Hematopoietic multipotent progenitor cell treated with erythropoietin and hydrocortisone succinate and interleukin-3 and kit ligand, for 15 days (in vitro differentiated cells): ENCODE measurements at places on chromosomes 16 and 17.

DNA sequence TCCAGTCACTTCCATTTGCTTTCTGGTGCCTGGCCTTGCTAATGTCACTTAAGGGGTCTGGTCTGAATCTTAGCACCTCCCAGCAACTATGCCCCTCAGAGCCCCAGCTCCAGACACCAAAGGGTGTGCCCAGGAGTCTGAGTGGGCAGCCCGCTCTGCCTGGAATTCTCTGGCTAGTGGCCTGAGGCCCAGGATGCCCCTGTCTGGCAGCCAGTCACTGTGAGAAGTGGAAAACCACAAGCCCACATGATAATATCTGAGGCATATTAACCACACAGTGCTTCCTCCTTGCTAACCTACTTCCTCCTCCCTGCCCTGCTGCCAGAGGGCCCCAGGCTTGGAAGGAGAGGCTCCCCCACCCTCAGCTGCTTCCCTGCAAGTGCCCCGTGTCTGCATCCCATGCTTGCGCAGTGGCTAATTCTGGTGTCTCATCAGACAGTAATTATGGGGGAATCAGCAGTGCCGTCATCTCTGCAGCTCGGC lies 14.0 kb downstream of the SRCIN1 start:
- no peak for DNase-seq

- DNase-seq = no peak
These were observed 88.3 kb downstream of the PRKCB start for GRCh38 chr16:23924128-23924527.

DNA sequence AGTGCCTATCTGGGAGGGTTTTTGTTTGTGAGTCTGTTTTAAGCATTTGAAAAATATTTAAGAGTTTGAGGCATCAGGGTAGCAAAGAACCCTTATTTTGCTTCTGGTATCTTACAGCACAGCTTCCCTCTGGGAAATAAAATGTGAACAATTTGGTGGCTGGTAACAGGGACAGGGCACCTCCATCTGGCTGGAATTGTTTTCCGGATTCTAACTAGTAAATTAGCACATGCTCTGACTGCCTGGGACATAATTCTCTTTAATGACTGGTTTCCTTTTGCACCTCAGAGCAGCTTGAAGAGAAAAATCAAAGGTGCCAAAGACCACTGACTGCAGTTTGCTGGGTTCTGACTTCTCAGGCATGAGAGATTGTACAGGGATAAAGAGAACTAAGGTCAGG lies 469.1 kb downstream of the GRIN2A start:
- no peak for DNase-seq

GRCh38 chr17:12127177-12127576 lies 106.5 kb downstream of the MAP2K4 start:
- DNase-seq = no peak

GRCh38 chr17:27919079-27919478 lies 25.9 kb upstream of the LYRM9 start:
- DNase-seq = no peak

- no peak for DNase-seq
These were observed 764 bp upstream of the SMURF2 start for GRCh38 chr17:64662774-64663367.

- no peak for DNase-seq
These were observed 1.3 kb upstream of the ZACN start for GRCh38 chr17:76077584-76078110.

- DNase-seq = no peak
These were observed 6.8 kb upstream of the SULT1A1 start for GRCh38 chr16:28616636-28617035.

DNA sequence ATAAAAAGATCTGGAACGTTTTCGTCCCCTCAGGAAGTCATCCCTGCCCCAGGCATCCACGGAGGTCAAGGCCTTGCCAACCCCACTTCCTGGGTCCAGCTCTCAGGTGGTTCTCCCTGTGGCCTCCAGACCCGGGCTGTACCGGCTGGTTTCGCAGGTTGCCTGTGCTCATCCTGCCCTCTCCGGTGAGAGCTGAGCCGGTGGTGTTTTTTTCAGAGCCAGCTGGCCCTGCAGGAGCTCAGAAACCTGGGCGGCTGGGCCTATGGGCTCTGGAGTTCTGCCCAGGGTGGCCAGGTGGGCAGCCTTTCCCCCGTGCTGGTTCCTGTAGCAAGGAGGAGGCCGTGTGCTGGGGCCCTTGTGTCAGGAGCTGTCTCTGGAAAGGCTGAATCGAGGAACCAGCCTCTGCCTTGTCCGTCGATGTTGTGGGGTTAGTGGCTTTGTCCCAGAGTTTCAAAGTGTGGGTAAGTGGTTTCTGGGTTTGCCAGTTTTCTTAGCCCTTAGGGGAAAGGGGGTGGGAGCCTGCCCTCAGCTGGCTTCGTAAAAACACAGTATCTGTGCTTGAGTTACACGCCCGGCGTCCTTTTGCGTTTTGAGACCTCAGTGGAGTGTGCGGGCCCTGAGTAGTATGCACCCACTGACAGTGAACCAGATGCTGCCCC lies 23.6 kb downstream of the C16orf90 start:
- no peak for DNase-seq

DNA sequence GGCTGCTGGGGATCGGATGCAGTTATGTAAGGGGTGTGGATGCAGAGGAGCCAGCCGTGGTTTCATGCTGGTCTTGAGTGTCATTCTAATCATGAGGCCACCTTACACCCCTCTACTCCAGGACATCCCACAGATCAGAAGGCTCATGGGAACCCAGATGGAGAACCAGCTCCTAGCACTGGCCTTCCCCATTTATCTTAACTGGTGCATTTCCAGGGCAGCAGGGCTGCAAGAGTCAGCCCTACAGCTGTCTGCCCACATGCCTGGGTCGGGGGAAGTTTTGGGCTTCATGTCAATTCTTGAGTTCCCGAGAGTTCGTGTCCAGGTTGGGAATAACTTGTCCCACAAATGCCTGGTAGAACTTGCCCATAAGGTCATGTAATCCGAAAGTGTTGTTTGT lies 29.1 kb downstream of the RPTOR start:
- no peak for DNase-seq

DNA sequence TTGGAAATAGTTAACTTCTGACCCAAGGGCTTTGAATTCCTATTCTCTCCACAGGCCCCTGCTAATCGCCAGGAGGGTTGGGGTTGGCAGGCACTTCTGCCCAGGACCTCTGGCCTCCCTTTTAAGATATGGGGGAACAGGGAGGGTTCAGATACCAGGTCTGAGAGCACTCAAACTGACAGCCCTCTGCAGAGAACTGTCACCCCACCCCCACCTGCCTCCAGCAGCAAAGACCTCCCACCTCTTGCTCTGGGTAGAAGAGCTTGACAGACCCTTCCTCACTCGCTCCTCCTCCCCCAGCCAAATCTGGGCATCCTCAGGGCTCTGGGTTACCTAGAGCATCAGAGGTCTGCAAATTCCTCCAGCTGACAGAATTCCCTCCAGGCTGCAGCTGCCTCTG lies 11.6 kb downstream of the CDH3 start:
- no peak for DNase-seq

DNA sequence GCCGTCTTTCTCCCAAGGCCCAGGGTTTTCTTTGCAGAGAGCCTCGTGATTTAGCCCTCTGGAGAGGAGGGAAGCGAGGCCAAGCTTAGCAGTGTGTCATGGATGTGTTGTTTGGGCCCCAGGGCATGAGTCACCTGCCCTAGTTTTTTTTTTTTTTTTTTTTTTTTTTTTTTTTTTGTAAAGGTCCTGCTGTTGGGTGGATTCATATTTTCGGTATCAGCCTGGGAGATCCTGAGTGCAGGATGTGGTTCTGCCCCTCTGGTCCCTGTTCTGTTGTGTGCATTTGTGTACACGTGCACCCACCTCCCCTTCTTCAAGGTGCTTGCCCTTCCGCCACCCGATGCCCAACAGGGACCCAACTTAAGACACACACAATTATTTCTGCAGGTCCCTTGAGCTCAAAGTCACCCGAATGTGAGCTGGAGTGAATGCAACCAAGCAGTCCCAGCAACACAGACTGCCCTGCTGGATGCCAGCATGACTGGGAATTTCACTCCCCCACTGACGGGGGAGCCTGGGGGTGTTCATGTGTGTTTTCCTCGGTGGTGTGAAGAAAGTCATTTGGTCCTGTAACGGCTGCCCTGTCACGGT lies 265.8 kb upstream of the TNRC6C start:
- DNase-seq = no peak

DNA sequence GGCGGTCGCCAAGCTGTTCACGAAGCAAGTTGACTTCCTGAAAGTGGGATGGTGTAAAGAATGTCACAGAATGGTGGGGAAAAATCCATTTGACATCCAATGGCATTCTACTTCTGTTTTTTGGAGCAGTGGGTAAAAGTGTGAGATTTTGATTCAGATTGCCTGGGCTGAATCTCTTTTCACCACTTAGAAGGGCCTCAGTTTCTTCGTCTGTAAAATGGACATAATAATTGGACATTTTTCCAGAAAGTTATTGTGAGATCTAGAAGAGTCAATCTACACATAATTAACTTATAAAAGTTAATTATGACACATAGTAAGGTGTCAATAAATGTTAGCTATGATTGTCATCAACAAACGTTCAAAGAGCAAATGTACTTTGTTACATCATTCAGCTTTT lies 3.0 kb downstream of the KRT40 start:
- no peak for DNase-seq

DNA sequence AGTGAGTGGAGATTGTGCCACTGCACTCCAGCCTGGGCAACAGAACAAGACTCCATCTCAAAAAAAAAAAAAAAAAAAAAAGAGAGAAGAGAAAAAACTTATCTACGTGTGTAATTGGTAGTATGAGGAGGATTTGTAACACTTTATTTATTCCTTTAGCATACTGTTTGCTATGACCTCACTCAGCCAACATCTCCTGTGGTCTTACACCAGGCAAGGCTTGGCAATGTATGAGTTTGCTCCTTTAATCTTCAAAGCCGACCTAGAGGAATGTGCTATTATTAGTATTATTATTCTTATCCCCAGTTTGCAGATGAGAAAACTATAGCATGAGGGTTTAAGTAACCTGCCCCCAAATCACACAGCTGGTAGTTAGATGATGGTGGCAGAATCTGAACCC lies 35.8 kb upstream of the HAPSTR1 start:
- no peak for DNase-seq

DNA sequence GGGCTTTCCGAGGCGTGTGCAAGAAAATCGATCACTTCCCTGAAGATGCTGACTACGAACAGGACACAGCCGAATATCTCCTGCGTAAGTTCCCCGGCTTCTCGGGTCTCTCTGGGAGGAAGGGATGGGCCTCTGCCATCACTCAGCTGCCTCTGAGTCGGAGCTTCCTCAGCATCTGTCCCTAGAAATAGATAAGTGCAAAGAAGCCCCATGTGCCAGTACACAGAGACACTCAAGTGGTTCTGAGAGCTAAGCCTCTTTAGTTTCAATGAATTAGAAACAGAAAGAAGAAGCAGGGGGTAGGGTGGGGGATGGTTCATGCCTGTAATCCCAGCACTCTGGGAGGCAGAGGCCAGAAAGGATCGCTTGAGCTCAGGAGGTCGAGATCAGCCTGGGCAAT lies 90.6 kb downstream of the CACNG3 start:
- DNase-seq = no peak

DNA sequence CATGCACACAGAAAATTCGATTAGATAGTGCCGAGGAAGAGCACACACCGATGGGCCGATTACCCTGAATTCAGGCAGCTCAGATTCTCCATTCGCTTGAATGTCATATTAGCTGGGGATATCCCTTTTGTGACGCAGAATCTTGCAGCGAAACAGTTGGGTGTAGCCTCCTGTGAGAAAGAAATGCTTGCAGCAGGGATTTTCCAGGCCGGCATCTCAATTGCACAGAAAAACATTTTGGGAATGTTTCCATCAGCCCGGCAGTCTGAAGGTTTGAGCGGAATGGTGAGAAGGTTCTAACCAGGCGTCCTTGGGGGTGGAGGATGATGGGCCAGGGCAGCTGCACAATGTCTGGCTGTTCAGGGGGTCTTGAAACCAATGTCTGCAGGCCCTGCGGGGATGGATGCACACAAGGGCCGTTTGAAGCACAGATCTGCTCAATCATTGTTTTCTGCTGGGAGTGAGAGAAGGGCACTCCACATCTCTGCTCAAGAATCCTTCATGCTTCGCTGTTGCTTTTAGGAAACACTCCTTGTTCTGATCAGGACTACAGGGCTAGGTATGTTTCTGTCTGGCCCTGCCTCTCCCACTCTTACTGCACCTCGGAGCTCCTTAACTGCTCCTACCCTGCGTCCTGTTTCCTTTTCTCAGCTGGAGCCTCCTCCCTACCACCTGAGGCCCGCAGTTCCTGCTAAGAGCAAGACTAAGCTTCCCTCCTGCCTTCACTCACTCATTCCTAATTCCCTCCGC lies 94.6 kb downstream of the CMIP start:
- DNase-seq = no peak

DNA sequence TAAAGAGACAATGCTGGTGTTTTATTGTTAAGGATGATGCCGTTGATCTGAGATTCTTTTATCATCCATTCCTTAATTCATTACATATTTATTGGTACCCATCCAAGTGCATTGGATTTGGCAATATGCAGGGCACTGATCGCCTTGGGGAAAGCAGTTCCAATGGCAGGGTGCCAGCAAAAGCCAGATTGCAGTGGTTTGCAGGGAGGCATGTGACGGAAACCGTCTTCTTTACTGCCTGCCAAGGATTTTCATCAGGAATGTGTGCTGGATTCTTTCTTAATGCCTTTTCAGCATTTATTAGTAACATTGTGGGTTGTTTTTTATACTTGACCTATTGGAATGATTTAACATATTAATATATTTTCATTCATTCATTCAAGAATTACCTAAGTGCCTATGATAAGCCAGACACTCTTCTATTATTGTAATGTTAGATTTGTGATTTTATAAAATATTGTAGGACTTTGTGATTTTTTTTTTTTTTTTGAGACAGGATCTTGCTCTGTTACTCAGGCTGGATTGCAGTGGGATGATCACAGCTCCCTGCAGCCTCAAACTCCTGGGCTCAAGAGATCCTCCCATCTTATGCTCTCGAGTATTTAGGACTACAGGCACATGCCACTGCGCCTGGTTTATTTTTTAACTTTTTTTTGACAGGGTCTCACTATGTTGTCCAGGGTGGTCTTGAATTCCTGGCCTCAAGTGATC lies 93.4 kb upstream of the TNRC6A start:
- DNase-seq = no peak

- no peak for DNase-seq
These were observed 41.6 kb downstream of the DNAH9 start for GRCh38 chr17:11639736-11640462.

GRCh38 chr17:42623732-42624596 lies 14.5 kb downstream of the TUBG1 start:
- peak; percentile 89 for DNase-seq

DNA sequence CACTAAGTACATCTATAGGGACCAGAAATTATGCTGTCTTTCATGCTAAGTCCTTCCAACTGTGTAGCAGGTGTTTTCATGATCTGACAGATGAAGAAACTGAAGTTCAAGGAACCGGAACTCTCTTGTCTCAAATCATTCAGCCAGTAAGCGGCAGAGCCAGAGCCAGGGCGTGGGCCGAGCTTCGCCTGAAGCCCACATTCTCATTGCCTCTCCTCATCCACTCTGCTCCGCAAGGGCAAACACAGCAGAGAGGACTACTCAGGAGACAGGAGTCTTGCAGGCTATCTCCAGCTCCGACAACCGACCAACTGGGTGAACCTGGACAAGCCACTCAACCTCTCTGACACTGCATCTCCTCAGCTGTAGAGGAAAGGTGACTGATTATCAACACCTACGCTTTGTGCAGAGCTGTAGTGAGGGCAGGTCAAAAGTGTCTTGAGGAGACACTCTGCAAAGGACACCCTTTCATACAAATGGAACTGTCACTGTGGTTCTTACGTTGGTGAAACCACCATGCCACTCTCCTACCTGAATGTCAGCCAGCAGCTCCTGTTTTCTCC lies 72.9 kb downstream of the CYTH1 start:
- no peak for DNase-seq

GRCh38 chr16:65745201-65745708 lies 621.2 kb upstream of the CDH5 start:
- no peak for DNase-seq
